ENCODE measurements at places on chromosomes 2 and 18. TPM values are rescaled to one million over a fixed set of nuclear protein-coding genes. Genes with fewer than 3 reads are reported as not detected.

GRCh38 chr18:6792391-6792790, 62.9 kb downstream of the ARHGAP28 start:
- DNase-seq = no peak
- H3K27ac ChIP-seq = no peak overlapping the region
- no peak overlapping the region for H3K4me3 ChIP-seq
- no peaks in the 10 kb centered on the region for H3K36me3 ChIP-seq
- H3K27me3 ChIP-seq = no peaks in the 10 kb centered on the region

GRCh38 chr2:121860033-121860757, 104.7 kb downstream of the TSN start:
- H3K4me3 ChIP-seq = no peak overlapping the region
- H3K4me1 ChIP-seq = no peaks in the 10 kb centered on the region
- H3K27me3 ChIP-seq = peaks cover 32% of the 10 kb centered on the region
- no peak overlapping the region for H3K27ac ChIP-seq

- no peak overlapping the region for H3K4me3 ChIP-seq
- H3K27me3 ChIP-seq = no peaks in the 10 kb centered on the region
- no peak for DNase-seq
- H3K4me1 ChIP-seq = no peaks in the 10 kb centered on the region
- no peak overlapping the region for H3K27ac ChIP-seq
These were observed 147.9 kb downstream of the GALNT3 start for GRCh38 chr2:165645930-165646831.

DNA sequence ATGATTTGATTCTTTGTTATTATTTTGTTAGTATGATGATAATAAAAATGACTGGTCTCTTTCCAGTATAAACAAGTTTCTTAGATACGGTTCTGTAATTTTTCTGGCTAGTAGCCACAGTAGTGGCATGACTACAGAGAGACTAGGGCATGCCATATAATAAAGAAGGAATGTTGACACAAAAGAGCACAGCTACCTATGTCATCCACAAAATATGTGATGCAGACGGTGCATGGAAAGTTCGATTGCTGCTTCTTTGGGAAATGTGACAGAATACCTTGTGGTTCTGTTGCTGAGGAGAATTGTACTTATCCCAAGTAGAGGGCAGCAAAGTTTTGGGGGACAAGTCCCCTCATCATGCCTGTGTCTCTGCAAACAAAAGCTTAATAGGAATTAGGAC, 26.1 kb upstream of the SETBP1 start:
- H3K4me1 ChIP-seq = no peaks in the 10 kb centered on the region
- no peak overlapping the region for H3K27ac ChIP-seq
- H3K27me3 ChIP-seq = peaks cover 7% of the 10 kb centered on the region
- no peak overlapping the region for H3K4me3 ChIP-seq
- H3K36me3 ChIP-seq = no peaks in the 10 kb centered on the region

- peak overlapping the region; percentile 59 for H3K4me3 ChIP-seq
- no peak overlapping the region for H3K27ac ChIP-seq
- peak; percentile 62 for DNase-seq
- H3K36me3 ChIP-seq = no peaks in the 10 kb centered on the region
- peaks cover 19% of the 10 kb centered on the region for H3K27me3 ChIP-seq
- peaks cover 7% of the 10 kb centered on the region for H3K4me1 ChIP-seq
These were observed 175.7 kb downstream of the SOCS6 start for GRCh38 chr18:70464343-70465114.

- no peaks in the 10 kb centered on the region for H3K4me1 ChIP-seq
- H3K4me3 ChIP-seq = no peak overlapping the region
- no peak for DNase-seq
- H3K27ac ChIP-seq = no peak overlapping the region
- no peaks in the 10 kb centered on the region for H3K36me3 ChIP-seq
These were observed 9.6 kb downstream of the SLC14A1 start for GRCh38 chr18:45733535-45733934.

GRCh38 chr2:238722181-238722580, 125.7 kb upstream of the TWIST2 start:
- H3K36me3 ChIP-seq = no peaks in the 10 kb centered on the region
- peaks cover 18% of the 10 kb centered on the region for H3K27me3 ChIP-seq
- H3K27ac ChIP-seq = no peak overlapping the region
- no peak for DNase-seq

DNA sequence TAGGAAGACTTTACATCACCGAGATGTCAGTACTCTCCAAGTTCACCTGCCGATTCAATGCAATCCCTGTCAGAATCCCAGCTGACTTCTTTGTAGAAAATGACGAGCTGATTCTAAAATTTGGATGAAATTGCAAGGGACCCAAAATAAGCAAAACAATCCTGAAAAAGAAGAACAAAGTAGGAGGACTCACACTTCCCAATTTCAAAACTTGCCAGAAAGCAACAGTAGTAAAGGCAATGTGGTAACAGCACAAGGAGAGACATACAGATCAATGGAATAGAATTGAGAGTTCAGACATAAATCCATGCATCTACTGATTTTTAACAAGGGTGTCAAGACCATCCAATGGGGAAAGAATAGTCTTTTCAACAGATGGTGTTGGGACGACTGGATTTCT, 52.2 kb downstream of the SMAD7 start:
- no peaks in the 10 kb centered on the region for H3K36me3 ChIP-seq
- H3K4me3 ChIP-seq = no peak overlapping the region
- H3K4me1 ChIP-seq = peaks cover 14% of the 10 kb centered on the region
- no peak for DNase-seq

GRCh38 chr2:168722592-168722991, 79.8 kb upstream of the NOSTRIN start:
- H3K27me3 ChIP-seq = no peaks in the 10 kb centered on the region
- H3K27ac ChIP-seq = no peak overlapping the region
- peaks cover 35% of the 10 kb centered on the region for H3K36me3 ChIP-seq
- peaks cover 15% of the 10 kb centered on the region for H3K4me1 ChIP-seq

ITGAV gene
- 5.1 TPM for total RNA-seq

ABHD1 gene
- 0.39 TPM for total RNA-seq

GPR35 gene
- total RNA-seq = 3.6 TPM

TUBA3E gene
- not detected for total RNA-seq

RTP5 gene
- 0.07 TPM for total RNA-seq

CERKL gene
- total RNA-seq = not detected

MATN3 gene
- total RNA-seq = not detected
